ENCODE measurements at places on chromosomes 1 and 21. TPM values are rescaled to one million over a fixed set of nuclear protein-coding genes. Genes with fewer than 3 reads are reported as not detected.

The MEX3A gene
- total RNA-seq = 1.2 TPM

GRCh38 chr1:85465786-85466134 lies 801 bp upstream of the DDAH1 start:
- DNase-seq = no peak

GRCh38 chr21:35861661-35862060 lies 198.7 kb downstream of the SETD4 start:
- DNase-seq = no peak

DNA sequence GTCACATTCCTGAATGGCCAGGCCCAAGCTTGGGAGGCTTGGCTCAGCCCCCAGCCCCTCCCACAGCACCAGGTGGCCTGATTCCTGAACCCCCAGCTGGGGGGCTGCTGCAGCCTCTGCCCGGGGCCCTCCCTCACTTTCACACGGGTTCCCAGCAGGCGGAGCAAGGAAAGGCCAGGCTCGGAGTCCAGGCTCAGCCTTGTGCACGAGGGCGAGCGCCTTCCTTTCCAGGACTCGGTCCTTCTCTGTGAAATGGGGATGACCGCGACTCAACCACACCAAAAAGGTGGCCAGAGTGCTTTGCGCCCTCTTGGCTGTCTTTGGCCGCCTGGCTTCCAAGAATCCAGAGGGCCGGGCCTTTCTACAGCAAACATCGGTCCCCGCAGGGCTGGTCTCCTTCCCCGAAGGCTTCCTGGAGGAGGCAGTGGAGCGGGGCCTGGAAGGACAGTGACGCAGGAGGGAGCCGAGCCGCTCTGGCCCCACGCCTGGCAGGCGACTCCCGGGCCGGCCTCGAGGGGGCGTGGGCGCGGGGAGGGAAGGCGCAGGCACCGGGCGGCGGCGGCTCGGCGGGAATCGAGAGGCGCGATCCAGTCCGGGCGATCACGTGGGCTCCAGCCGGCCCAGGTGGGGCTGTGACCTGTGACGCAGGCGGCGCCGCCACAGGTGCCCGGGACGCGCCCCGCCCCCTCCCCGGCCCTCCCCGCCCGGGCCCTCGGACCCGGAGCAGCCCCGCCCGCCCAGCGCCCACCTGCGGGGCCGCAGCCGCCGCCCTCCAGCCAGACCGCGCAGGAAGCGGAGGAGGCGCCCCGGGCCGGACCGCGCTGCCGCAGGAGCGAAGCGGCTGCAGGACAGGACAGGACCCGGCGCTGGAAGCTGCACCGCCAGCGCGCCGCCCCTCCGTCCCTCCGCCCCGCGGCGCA lies at the start of gene ARHGEF16:
Gene ARHGEF16 (plus strand): TSS at position 775 of the 920 bp plus-strand sequence. CDS start 8,420 bp downstream, outside the sequence.
- DNase-seq = peak; percentile 78

- DNase-seq = no peak
Observed at GRCh38 chr1:211348547-211348946, 21.9 kb downstream of the TRAF5 start.

- DNase-seq = no peak
Observed at GRCh38 chr21:46393451-46393940, 65.2 kb upstream of the DIP2A start.

DNA sequence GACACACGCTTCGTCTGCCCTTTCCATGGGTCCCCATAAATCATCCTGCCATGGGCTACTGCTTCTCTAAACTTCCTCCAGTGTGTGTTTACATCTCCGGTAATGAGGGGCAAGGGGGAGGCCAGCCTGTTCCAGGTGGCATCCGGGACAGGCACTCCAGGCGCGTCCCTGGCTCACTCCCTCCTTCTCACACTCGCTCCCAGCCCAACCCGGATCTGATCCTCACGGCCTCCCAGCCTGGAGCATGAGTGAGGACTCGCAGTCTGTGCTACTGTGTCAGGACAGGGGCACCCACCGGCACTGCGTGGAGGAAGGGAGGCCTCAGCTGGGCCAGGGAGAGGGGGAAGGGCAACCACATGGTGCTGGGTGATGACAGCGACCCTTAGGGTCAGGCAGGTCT lies 225.4 kb downstream of the TRABD2B start:
- DNase-seq = no peak
